ENCODE measurements at places on chromosomes 4 and X.

DNA sequence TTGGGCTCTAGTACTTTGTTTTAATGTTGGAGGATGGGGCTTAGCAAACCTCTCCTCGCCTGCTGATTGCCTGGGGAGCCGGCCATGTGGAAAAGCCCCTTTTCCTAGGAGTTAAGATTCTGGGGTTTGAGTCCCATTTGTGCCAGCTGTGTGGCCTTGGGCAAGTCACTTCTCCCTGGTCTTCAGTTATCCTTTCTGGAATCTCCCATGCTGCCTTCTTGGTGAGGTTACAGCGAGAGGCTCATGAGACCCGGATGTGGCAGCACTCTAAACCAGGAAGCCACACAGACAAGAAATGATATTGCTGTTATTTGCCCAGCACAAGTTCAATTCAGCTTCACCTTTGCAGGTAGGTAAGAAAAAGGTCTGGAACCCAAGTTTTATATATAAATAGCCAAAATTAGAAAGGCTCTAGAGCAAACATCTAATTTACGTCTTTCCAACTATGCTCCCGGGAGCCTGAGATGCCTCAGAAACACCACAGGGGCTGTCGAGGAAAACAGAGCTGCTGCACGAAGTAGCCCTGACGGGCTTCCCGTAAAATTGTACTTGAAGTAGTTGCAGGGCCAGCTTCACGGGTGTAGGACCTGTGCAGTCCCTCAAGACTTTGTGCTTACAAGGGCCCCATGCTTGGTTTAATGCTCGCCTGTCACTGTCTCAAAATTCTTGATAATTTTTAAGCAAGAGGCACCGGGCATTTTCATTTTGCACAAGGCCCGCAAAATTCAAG lies 8.3 kb upstream of the SASH3 start:
- DNase-seq: no peak

DNA sequence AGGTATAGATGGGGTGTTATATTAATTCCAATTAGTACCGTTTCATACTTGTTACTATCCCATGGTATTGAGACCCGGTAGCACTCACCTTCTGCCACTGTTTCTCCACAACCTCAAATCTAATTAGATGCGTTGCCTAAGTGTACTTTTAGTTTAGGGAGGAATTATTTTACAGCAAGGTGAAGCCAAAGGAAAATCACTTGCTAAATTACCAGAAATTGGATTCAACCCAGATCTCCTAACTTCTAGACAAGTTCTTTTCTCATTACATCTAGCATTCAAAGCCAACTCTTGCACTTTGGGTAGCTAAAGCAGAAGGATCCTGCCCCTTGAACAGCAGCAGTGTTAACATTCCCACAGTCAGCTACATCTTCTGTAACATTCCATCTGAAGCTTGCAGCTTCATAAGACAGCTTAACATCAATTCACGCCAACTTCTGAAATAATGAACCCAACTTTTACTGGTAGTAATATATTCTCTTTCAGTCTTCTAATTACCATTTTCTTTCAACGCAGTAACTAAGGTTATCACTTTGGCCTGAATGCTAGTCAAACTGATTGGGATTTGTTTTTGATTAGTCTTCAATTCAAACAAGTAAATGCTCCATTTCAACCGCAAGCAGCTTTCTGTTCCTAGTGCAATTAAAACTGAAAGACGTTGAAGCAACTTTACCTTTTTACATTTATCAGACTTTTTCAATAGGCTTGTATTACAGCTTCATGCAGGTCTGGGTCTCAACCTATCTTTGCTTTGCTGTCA lies 934 bp upstream of the SEC31A start:
- DNase-seq: no peak

DNA sequence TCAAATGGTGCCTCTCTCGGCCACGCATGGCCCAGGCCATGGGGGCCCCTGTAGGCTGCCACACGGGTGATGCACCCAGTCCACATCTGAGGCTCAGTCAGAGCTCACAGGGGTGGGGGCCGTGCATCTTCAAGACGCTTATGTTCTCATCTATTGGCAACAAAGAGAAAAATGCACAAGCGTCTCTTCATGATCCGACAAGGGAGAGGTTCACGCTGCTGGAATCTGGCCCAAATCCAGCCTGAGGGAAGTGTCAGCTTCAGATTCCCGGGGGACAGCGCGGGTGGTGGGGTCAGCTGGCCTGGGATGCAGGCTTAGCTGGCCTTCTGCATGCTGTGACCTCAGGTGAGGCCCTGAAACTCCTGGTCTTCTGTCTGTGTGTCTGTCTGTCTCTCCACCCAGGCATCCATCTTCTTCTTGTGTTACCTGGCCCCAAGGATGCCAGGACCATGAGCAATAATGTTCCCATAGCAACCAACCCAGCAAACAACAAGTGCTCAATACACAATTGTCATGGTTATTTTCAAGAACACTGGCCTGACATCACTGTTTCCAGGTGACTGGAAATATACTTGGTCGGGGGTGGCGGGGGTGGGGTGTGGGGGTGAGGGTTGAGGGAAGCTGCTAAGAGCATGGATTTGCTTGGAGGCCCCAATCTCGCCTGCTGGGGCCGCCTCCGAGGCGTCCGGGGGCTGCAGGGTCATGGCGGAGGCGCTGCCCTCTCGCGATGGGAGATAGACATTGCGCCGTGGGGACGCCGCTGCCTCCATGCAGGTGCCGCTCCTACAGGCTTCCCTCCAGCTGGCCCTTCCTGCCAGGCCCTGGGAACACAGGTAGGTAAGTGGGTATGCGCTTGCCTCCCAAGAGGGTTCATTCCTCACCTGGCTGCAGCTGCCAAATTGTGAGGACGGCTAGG lies 48.3 kb downstream of the ABLIM2 start:
- no peak for DNase-seq

- DNase-seq: no peak
Observed at GRCh38 chr4:72496119-72496518, 72.9 kb downstream of the ADAMTS3 start.

DNA sequence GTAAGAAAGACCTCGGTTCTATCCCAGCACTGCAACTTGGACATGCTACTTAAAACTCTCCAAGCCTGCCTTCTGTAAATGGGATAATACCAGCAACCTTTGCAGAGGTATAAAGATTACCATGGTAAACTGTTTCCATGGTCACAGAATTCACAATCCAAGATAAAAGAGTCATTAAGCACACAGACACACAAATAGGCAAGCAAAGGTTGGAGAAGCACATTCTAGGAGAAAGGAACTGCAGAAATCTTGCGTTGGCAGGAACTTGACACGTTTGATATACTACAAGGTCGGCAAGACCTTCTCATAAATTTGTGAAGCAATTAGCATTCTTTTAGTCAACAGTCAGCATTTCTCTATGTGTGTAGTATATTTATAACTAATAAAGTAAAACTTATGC lies 12.3 kb upstream of the CHRNA9 start:
- DNase-seq: no peak

DNA sequence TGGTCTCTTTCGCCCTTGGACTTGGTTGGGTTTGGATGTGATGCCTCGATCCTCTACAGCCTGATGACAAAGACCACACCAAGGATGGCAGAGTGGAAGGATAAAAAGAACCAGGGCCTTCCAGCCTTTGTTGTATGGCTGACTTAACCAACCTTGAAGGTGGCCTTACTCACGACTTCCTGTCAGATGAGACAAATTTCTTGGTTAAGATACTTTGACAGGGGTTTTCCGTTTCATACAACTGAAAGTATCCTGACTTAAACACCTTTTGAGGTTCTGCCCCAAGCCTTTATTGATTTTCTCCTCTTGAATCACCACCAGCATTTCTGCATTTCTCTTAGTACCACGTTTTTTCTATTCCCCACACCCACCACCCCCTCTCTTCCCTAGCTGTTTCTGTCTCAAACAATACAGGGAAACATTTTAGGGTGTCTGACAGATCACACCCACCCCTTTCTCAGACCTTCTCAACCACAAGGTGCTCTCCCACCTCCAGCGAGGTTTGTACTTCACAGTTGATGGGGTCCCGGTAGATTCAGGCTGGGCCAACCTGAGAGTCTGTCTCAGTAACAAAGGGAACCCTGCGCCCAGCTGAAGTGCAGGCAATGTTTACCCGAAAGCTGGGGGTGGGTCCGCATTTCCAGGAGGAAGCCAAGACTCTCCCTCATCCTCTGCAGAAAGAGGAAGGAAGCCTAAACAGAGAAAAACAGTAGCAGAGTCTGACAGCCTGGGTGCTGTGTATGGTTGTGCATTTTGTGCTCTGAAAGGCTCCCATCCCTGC lies 5.0 kb upstream of the TSPAN5 start:
- peak; percentile 46 for DNase-seq

- DNase-seq: no peak
Observed at GRCh38 chr4:33381816-33382215, 2661.6 kb downstream of the PCDH7 start.

GRCh38 chrX:7704205-7704604 lies 138.8 kb upstream of the VCX start:
- DNase-seq: no peak

DNA sequence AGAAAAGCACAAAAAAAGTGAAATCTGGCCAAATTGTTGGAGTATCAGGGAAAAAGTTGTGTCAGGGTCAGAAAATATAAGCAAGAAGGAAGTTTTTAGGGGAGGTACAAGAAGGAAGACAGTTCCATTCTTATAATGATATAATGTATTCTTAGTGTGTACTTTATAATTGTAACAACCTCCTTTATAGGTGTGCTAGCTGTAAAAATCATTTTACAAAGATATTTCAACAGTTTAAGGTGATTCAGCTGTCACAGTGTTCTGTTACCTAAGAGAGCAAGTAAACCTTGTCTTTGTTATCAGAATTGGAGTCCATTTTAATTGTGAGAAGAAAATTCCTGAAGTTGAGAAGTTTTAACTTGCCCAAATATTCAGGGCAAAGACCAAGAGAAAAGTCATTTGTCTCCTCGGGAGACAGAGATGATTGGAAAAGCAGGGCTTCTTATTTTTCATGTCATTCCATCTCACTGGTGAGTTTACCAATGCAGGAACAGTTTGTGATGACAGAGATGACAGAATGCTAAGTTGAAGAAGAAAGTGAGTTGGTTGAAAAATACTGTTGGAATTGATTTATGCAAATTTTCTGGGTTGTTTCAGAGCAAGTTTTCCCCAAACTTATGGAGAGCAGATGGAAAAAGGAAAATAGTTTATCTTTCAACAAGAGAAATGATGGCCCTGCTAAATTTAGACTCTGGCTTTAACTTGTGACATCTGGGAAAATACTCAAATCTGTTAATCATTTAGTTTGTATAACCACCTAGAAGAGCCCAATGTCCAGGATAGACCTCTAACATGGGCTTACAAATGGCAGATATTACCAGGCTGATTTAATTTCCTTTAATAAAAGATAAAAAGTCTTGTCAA lies 14.8 kb downstream of the INTS6L start:
- no peak for DNase-seq

GRCh38 chrX:71953946-71954345 lies 43.3 kb downstream of the NHSL2 start:
- no peak for DNase-seq

DNA sequence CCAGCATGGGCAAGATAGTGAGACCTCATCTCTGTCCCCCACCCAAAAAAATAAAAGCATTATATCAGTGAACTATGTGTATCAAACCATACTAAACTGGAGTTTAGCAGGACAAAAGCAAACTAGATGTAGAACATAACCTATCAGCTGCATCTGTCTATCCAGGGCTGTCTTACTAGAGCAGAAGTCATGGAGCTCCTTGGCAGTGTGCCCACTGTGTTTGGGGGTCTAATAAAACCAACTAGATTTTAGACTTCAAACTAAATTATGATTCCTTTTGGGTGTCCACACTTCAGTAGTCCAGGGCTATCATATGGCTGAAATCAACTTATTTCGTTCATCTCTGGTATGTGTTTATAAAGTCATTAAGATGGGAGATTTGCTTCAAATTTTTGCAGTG lies 8.3 kb downstream of the SLBP start:
- no peak for DNase-seq

DNA sequence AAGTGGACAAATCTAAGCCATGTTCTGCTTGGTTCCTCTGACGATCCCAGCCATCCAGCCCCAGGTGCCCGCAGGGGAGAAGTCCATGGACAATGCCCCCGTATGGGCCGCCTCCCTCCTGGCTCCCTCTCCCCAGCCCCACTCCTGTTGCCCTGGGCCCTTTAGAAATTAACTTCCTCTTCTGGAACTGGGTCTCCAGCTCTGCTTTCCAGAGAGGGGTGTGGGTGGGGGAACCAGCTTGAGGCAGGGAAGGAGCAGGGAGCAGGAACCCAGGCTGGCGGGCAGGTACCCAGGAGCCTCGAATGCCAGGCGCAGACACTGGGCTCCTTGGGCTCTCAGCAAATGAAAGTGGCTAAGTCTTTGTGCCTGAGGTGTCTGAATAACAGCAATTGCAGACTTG lies 12.7 kb upstream of the ABLIM2 start:
- no peak for DNase-seq

GRCh38 chr4:38531141-38531727 lies 132.8 kb upstream of the KLF3 start:
- no peak for DNase-seq

GRCh38 chr4:166293556-166293955 lies 420.5 kb downstream of the TLL1 start:
- DNase-seq: no peak

DNA sequence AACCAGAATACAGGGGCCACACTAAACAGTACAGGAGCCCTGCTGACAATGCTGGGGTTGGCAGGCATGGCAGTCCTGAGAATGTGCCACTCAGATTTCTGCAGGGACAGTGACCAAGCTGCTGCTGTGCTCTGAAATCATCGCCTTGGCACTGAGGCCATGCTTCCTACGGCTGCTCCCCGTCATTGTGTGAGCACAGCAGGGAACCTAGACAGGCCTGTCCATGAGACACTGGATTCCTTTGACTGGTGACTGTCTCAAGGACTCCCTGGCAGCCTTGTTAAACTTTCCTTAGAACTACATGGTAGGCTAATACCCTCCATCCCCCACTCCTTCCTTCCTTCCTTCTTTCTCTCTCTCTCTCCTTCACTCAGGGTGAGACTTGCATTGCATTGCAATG lies 111.4 kb downstream of the LUZP4 start:
- DNase-seq: no peak

GRCh38 chr4:102473476-102473875 lies 27.7 kb upstream of the NFKB1 start:
- DNase-seq: no peak

DNA sequence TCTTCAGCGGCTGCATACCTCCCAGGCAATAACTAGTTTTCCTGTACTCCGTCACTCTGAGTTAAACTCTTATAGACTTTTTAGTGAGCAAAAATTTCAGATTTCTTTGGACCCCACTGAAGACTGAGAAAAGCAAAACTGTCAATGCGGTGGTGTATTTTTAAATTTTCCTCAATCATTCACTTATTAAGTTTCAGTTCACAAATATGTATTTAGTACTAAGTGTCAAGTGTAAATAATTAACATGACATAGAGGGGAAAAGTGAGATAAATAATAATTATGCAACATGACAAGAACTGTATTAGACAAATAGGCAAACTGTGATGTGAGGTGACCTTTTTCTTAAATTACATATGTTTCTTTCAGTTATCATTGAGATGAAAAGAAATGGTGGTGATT lies 124.4 kb downstream of the NAF1 start:
- DNase-seq: no peak

DNA sequence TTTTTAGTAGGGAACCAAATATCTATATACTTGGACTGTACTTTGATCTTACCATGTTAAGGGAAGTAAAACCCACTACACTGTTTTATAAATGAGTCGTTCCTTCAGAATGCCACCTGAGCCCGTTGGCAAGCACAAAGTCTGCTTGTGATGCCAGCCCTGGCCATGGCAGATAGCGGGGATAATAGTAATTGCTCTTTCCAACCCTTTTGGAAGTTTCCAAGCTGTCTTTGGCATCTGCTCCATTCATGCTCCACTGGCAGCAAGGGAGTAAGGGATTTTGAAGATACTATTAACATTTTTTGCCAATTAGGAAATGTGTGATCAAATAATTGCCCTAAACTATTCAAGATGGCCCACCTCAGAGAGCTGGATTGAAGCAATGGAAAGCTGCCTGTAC lies 689.2 kb upstream of the SLIT2 start:
- DNase-seq: no peak

GRCh38 chrX:29528281-29528680 lies 687.1 kb upstream of the MAGEB2 start:
- DNase-seq: no peak

Measured in GM19239 (cell line).